SJCRH30 (cell line): ENCODE measurements at places on chromosomes 13 and 19.

- no peak for DNase-seq
These were observed 7.3 kb downstream of the NWD1 start for GRCh38 chr19:16726916-16727315.

DNA sequence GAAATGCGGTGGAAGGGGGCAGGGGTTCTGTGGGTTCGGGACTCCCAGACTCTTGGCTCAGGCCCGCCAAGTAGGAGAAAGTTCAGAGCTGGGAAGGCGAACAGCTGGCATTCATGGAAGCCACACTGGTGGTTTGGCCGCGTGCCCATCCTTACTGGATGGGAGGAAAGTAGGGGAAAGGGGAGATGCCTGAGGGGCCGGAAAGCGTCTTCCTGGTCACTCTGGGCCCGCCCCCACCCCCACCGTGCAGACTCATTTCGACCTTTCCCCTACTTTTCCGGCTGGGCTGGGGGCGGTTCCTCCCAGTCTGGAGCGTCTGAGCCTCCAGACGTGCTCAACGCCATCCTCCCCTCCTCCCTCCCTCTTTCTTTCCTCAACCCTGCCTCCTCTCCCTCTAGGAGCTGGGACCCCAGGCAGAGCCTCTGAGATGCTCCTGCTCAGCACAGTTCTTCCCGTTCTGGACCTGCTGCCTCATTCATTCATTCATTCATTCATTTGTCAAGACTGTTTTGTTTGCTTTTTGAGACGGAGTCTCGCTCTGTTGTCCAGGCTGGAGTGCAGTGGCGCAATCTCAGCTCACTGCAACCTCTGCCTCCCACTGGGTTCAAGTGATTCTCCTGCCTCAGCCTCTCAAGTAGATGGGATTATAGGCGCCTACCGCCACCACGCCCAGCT is 3.5 kb downstream of the ANGPTL4 start:
- peak; percentile 100 for DNase-seq

- peak; percentile 48 for DNase-seq
These were observed 27.3 kb downstream of the SHISA2 start for GRCh38 chr13:26024558-26024957.

- DNase-seq: peak; percentile 76
These were observed 151.1 kb downstream of the LHFPL6 start for GRCh38 chr13:39451860-39452301.

GRCh38 chr13:107678075-107678689 is 537.2 kb downstream of the LIG4 start:
- no peak for DNase-seq

DNA sequence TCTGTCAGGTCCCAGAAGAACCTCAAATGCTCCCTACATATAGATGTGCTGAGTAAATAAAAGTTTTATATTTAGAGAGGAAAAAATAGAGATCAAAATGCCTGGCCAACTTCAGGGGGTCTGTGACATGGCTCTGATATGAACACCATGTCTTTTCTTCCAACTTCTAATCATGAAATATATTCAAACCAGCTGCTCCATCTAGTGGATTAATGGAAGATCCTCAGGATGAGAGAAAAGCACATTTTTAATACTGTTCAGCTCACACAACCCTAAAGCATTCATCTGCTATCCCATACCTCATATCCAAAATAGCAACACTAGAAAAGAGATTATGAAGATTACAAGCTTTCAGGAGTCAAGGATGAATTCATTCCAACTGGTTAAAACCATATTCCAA is 56.0 kb upstream of the DOCK9 start:
- peak; percentile 69 for DNase-seq

DNA sequence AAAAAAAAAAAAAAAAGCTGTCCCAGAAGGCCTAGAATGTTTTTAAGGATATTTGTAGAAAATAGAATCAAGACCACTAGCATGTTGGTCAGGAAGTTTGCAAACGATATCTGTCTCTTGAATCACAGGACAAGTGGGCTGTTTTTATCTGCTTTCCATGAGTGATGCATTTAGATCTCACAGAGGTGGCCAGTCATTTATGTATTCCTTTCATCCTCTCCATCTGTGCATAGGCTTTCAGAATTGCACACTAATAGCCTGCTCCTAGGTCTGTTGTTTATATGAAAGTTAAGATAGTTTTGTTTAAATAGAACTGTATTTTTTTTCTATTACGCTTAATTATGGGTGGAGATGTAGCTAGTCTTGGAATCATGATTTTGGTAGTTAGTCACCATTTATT is 289.5 kb downstream of the SHISA2 start:
- no peak for DNase-seq

DNA sequence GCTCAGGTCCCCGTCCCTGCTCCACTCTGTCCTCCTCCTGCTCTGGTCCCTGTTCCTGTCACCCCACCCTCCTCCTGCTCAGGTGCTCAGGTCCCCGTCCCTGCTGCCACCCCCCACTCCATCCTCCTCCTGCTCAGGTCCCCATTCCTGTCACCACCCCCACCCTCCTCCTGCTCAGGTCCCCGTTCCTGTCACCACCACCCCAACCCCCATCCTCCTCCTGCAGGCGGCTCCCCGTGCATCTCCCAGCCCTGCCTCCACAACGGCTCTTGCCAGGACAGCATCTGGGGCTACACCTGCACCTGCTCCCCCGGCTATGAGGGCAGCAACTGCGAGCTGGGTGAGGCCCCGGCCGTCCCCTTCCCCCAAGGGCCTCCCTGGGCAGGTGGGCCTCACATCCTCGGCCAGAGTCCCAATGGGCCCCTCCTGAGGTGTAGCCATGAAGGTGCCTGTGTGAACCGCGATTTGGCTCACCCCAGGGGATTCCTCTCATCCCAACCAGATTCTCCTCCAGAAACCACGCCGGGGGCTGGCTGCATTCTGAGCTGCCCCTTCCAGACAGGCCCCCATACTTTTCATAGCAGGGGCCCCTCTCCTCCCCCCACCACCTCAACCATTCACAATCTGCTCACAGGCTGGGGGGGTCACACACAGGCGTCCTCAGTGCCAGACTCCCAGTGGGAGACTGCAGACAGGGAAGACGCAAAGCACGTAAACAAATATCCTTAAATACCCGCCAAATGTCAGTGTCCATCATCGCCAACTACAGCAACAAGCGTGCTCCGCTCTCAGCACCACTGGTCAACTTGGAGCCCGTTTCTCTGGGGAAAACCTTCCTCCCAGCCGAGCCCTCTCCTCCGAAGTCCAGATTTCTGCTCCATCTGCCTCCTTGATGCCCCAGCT is 4.6 kb downstream of the PROZ start:
- DNase-seq: peak; percentile 75

DNA sequence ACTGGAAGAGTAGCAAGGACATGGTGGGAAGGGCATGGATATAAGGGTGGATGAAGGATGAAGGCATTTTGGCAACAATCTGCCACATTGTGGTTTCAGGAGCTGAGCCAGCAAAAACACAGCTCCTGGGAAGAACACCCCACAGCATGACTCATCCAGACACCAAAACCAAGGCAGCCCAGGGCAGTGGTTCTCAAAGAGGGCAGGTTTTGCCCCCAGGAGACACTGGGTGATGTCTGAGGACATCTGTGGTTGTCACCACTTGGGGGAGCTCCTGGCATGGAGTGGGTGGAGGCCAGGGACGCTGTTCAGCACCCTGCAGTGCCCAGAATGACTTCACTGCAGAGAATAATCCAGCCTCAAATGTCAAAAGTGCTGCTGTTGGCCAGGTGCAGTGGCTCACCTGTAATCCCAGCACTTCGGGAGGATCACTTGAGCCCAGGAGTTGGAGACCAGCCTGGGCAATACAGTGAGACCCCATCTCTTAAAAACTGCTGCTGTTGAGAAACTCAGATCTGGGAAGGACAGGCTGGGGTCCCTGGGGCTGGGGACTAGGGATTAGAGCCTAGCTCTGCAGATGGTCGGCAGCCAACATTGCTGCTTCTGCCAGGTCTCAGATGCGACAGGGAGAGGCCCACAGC is 16.1 kb downstream of the ZFR2 start:
- DNase-seq: peak; percentile 85

DNA sequence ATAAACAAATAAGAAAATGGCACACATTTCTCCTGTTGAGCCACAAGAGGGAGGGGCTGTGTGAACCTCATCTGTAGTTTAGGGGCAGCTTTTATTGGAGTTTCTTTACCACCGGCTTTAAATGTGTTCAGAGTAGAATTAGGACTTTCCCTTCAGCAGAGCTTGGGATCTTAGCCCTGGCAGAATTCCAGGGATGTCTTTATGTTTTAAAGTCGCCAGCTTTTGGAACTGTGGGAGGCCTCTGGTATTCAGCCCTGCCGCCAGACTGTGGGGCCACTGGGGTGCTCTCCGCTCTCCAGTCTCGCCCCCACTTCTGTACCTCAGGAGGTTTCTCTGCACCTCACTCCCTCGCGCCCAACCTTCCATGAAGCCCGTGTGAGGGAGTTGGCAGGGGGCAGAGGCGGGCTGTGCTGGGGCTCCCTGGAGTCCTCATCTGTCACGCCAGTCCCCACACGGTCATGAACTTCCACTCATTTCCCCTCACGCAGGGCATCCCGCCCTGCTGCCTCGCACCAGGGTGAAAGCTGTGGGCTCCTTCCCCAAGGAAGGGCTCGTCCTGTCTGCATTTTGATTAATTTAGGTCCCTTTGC is 31.5 kb downstream of the CCDC8 start:
- no peak for DNase-seq

DNA sequence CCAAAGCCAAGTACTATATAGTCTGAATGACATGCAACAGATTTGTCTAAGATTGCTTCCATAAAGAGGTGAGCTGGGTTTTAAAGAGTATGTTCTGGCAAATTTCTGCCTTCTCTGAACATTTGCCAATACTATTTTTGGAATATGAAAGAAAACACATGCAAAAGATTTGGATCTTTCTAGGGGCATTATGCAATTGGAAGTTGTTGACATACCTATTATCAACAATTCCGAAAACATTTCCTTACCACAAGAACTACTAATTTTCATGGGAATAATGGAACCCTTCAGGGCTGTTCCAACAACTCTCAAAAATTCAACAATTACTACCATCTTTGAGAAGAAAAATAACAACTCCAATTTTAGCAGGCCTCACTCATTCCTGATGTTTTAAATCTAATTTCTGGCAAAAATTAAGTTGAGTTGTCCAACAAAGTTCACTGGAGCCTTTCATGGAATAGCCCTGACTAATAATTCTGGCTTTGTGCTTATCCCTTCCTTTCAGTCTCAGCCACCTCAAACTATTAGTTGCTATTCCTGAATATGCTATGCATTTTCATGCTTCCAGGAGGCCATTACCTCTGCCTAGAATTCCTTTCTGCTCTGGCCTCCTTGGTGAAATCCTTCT is 250.0 kb downstream of the RGCC start:
- no peak for DNase-seq

DNA sequence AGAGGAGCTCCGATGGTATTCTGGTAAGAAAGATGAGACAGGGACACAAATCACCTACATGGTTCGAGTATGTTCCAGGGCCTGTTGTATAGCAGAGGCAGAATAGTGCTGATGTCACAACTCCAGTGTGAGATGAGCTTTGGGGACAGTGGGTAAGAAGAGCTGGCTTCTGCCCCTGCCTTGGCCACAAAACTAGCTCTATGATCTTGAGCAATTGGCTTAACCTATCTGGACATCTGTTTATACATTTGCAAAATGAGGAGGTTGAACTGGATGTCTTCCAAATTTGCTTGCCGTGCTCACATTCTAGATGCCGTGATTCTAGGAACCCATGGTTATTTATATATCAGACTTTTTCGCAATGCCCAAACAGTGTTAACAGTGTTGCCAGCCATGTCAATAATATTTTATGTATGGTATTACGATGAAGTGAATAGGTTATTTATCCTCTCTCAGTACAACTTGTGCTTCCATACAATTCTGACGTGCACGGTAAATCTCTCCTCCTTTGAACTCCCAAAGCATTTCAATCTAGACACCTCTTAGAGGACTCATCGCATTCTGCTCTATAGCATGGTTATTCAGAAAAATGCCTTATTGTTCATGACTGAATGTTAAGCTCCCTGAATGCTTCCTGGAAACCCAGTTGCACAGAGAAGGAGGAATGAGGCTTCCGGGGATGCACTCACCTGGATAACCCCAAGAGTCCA is 316.0 kb downstream of the FOXO1 start:
- DNase-seq: no peak

DNA sequence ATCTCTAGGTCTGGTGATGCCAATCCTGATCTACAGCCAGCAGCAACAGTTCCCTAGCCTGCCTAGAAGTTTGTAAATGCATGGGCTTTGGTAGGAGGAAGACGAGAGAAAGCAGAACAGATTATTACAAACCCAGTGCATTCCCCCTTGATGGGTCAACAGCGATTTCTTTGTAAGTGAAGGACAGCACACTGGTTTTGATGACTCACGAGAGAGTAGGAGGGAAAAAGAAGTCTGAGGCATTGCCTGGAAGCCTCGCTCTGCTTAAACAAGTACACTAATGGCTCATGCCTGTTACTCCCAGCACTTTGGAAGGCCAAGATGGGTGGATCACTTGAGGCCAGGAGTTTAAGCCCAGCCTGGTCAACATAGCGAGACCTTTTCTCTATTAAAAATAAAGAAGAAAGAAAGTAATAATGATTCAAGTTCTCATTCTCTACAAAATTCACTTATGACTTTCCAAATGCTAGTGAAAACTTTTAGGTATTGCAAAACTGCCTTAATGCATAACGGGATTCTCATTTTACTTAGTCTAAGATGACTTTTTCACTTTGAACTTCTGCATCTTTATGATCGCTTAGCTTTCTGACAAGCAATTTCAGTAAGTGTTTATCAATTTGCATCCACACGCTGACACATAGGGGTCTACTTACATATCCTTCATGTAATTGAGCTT is 47.7 kb upstream of the USPL1 start:
- no peak for DNase-seq

- DNase-seq: no peak
These were observed 491.5 kb downstream of the OLFM4 start for GRCh38 chr13:53520132-53520531.

DNA sequence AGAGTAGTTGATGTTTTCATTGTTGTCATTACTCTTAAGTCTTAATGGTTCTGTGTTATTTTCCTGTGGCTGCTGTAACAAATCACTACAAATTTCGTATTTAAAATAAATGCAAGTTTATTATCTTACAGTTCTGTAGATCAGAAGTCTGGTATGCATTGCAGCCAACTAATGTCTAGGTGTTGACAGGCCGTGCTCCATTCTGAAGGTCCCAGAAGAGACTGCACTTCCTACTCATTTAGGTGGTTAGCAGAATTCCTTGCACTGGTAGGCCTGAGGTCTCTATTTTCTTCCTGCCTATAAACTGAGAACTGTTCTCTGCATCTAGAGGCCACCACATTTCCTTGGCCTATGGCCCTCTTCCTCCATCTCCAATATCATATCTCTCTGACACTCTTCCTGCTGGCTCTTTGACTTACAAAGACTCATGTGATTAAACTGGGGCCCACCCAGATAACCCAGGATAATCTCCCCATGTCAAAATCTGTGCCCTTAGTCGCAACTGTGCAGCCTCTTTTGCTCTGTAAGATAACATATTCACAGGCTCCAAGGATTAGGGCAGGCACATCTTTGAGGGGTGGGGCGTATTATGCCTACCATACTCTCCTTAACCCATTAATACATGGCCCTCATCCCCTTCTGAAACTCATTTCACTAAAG is 468.4 kb downstream of the FOXO1 start:
- no peak for DNase-seq

GRCh38 chr19:40744554-40745401 is 5.5 kb downstream of the ACTMAP start:
- DNase-seq: no peak

- DNase-seq: peak; percentile 9
These were observed 616 bp upstream of the PCDH17 start for GRCh38 chr13:57630661-57631595.
